Upper lobe of left lung (tissue), 6 donors: ENCODE measurements at places on chromosomes 7 and 10. TPM values are rescaled to one million over a fixed set of nuclear protein-coding genes. Genes with fewer than 3 reads are reported as not detected.

The ZNF775 gene
- total RNA-seq, result 4.6 TPM

The CYP3A5 gene
- total RNA-seq, result 8.0 TPM

The LEP gene
- not detected for total RNA-seq

The WDR86 gene
- total RNA-seq, result 1.1 TPM

DNA sequence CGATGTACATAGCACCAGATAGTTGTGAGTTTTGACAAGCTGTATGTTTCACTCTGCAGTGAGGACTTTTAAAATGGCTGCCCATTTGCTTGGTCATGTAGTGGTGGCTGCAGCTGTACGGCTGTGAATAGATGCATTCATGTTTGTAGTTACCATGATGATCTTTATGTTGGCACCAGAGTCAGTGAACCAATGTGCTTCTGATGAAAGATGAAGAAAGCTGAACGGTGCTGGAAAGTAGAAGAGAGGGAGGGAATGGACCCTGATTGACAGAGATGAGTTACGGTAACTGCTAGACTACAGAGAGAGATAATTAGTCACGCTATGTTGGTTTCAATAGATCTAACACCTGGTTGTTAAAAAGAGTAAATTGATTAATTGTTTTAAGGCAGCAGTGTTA is 256.8 kb downstream of the CELF2 start:
- no peak for DNase-seq

DNA sequence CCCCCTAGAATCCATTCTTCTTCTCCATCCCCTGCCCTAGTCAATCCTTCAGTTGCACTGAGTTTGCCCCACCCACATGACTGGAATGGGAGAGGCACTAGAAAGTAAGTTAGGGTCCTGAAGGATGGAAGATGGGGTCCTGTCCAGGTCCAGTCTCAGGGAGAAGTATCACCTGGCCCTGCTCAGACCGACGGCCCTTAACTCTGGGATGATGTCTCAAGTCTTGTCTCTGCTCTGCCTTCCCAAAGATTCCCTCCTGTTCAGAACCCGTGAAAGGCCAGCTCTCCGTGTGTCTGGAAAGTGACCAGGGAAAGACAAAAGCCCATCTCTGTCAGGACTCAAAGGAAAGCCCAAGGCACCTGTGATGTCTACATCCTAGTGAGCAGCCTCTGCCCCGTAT is 88.8 kb downstream of the OAT start:
- no peak for DNase-seq

DNA sequence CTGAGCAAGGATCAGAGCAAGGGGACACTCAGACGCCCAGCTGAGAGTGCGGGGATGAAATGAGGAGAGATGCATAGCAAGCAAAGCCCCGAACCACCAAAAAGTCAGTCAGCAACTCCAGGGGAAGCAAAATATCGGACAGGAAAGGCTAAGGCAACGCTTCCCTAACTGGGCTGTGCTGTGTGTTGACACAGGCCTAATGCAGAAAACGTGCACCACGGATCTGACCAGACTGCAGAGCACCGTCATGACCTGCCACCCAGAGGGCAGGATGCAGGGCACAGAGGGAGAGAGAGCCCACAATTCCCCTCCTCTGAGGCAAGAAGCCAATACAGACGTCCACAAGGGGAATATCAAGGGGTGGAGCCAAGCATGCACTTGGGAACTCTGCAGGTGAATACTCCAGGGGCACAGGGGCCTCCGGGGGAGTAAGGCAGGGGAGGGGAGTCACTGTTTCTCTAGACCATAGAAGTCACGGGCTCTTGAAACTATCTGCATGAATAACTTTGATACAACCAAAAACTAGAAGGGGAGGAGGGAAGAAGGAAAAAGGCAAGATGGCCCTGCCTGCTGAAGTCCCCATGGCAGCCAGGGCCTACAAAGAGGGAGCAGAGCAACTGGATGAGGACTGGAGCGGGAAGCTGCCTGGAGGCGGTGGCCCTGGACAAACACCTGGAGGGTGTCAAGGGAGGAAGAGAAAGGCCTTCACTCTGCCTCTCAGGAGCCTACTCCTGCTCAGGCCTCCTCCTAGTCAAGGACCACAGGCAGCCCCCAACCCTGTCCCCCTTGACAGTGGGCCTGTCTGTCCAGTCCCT is 26.2 kb downstream of the GRID1 start:
- no peak for DNase-seq

DNA sequence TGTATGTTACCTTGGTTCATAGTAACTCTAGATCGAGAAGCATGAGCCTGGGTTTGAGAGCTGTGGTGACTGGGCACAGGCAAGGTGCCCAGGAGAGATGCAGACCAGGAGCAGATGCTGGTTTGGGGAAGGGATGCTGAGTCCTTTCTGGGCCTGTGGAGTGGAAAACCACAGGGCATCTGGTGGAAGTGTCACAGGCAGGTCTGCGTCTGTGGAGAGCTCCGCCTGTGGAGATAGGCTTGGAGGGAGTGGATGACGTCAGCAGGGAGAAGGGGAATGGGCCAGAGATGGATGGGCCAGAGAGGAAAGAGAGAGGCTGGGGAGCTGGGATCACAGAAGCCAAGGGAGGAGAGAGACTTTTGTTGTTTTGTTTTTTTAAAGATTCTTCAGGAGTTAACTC is 14.8 kb downstream of the CYP26A1 start:
- no peak for DNase-seq

GRCh38 chr7:147014286-147014955 is 897.8 kb downstream of the CNTNAP2 start:
- no peak for DNase-seq

DNA sequence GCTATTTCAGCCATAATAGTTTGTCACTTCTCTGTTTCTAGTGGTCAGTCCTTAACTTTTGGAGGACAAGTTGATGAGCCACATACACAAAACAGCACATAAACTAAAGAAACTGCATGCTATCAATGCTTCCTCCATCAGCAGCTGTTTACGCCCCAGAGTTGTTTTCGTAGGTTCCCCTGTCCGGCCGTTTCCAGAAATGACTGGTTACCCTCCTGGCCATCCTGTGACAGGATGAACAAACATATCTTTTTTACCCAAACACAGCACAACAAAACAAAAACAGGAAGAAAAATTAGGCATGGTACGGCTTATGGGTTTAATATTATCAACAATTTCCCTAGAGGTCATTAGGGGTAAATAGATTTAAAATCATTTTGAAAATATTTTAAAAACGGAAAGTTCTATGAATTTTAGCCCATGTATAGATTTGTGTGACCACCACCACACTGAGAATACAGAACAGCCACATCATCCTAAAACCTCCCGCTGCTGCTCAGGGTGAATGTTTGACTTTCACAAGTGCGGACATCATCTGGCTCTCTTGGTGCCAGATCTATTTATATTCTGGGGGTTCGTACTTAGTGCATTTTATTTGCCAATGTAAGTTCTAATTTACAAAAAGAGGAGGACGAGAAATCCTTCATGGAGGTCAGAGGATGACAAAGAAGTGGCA is 74.8 kb downstream of the HIPK2 start:
- DNase-seq, result no peak

- no peak for DNase-seq
Observed at GRCh38 chr7:36937754-36938563, 213.7 kb upstream of the AOAH start.

GRCh38 chr10:102291221-102291905 is 46.0 kb downstream of the GBF1 start:
- no peak for DNase-seq

DNA sequence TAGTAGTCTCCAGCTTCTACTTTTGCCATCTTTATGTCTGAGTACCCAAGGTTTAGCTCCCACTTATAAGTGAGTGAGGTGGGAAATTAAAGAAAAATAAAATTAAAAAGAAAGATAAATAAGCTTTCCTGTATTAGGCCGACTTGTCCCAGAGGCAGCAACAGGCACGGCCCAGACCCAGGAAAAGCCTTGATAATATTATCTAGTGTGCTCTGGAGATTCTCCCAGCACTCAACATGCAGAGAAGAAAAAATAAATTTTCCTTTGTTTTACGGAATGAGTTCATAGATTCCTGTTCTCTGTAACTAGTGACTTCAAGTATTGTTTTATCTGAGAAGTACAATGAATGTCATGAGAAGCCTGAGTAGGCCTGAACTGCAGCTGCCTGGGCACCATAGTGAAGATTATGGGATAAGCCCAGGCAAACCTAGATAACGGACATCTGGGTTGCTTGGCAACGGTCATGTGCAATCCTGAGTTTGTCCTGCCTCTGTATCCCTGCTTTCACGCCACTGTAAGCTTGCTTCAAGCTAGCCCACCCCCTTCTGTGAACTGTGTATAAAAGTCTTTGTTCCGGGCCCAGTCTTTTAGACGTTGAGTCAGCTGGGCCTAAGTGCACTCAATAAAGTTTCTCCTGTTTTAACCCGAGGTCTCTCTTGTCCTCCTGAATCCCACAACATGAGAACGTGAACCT is 6.4 kb downstream of the ATE1 start:
- no peak for DNase-seq

DNA sequence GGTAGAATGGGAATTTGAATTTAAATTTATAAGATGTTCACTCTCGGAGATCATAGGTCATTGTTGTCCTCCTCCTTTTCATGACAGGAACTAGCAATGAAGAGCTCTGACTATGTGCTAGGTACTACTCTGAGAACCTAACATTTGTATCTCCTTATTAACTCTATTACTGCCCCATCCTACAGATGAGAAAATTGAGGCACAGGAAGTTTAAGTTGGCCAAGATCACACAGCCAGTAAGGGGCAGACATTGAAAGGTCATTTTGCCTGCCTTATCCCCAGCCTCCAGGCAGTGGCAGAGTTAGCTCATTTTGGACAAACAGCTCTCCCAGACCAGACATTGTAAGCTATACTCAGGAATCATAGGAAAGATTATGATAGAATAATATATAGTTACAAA is 6.0 kb downstream of the SRGN start:
- no peak for DNase-seq

GRCh38 chr10:21497177-21497807 is 28.2 kb downstream of the SKIDA1 start:
- DNase-seq, result peak; percentile 97

GRCh38 chr10:96756111-96756903 is 36.0 kb upstream of the PIK3AP1 start:
- no peak for DNase-seq
